ENCODE measurements at places on chromosomes 7 and 10. TPM values are rescaled to one million over a fixed set of nuclear protein-coding genes. Genes with fewer than 3 reads are reported as not detected.

DNA sequence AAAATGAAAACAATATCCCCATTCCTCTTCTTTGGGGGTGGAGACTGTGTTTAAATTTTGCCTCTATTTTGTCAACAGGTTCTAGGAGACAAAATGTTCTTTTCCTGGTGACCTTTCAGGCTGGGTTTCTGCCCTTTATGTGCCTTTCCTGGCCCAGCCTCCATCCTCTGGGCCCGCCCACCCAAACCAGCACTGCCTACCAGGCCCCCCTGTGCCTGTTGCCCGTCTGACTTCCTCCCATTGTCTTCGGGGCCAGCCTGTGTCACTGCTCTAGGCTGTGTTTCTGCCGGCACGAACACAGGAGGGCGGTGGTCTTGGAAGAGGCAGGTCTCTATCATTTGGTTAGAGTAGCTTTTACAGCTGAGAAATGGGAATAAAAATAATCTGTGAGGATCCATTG is 13.9 kb downstream of the TSPAN14 start:
- peak overlapping the region; percentile 49 for H3K4me3 ChIP-seq
- H3K4me1 ChIP-seq, result peaks cover 100% of the 10 kb centered on the region
- H3K36me3 ChIP-seq, result peaks cover 31% of the 10 kb centered on the region
- no peaks in the 10 kb centered on the region for H3K27me3 ChIP-seq

GRCh38 chr7:75962607-75963380 is 31.6 kb downstream of the TMEM120A start:
- peaks cover 17% of the 10 kb centered on the region for H3K36me3 ChIP-seq
- no peaks in the 10 kb centered on the region for H3K4me1 ChIP-seq
- no peak overlapping the region for H3K27ac ChIP-seq

GRCh38 chr7:128378637-128379036 is 17.1 kb upstream of the PRRT4 start:
- no peaks in the 10 kb centered on the region for H3K36me3 ChIP-seq
- no peak for DNase-seq
- H3K27ac ChIP-seq, result no peak overlapping the region
- H3K4me1 ChIP-seq, result peaks cover 5% of the 10 kb centered on the region

DNA sequence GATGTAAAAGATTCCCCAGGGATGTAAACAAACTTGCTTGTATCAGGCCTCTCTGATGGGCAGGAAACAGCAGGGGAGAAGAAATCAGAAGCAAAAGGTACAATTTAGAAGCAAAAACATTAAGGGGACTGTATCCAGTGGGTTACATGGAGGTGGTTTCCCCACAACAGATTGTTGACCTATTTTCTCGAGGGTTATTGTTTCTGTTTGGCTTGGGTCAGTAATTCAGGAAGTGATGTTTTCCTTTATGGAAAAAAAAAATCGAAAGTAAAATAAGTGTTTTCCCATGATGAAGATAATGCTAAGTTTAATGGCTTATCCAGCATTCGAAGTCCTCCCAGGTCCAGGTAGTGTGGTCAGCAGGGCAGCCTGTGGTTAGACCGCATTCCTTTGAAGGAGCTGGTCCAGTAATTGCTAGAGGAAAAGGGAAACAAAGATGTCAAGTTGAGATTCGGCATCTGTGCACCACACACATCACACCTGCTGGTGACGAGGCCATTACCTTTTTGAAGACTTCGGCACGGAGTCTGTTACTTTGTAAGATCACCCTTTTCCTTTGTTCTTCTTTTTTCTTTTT is 37.3 kb upstream of the ADAM12 start:
- H3K36me3 ChIP-seq, result no peaks in the 10 kb centered on the region
- no peak overlapping the region for H3K27ac ChIP-seq
- H3K4me1 ChIP-seq, result no peaks in the 10 kb centered on the region
- no peaks in the 10 kb centered on the region for H3K27me3 ChIP-seq
- no peak for DNase-seq

- no peaks in the 10 kb centered on the region for H3K36me3 ChIP-seq
- no peak overlapping the region for H3K4me3 ChIP-seq
- no peak for DNase-seq
- H3K27ac ChIP-seq, result no peak overlapping the region
- H3K4me1 ChIP-seq, result peaks cover 9% of the 10 kb centered on the region
Measured at GRCh38 chr10:28181478-28182096, 121.3 kb downstream of the MPP7 start.

Gene CNPY1
- total RNA-seq, result not detected

DNA sequence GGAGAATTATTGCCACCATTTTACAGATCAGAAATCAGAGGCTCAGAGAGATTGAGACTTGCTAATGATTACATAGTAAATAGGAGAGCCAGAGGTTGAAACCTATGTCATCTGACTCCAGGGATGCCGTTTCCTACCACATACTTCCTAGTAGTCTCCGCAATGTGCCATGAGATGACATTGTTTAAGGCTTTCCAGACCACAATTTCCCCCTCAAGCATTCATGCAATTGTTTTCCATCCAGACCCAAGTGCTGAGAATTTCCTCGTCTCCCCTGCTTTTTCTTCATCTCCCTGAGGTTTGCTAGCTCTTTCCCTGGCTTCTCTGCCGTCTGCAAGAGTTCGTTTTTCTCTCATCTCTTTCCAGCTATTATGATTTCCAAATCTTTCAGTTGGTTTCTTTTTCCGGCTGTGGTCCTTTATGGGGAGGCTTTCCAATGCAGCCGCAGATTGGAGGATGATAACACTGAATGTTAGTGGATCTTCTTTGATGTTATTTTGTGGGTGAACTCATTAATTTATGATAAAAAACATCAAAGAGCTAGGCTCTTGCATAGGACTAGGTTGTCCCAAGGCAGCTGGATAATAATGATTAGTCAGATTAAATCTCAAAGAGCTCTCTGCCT is 6.9 kb upstream of the GOLGA7B start:
- H3K36me3 ChIP-seq, result no peaks in the 10 kb centered on the region
- H3K27ac ChIP-seq, result no peak overlapping the region
- no peak for DNase-seq
- no peaks in the 10 kb centered on the region for H3K27me3 ChIP-seq
- no peaks in the 10 kb centered on the region for H3K4me1 ChIP-seq

DNA sequence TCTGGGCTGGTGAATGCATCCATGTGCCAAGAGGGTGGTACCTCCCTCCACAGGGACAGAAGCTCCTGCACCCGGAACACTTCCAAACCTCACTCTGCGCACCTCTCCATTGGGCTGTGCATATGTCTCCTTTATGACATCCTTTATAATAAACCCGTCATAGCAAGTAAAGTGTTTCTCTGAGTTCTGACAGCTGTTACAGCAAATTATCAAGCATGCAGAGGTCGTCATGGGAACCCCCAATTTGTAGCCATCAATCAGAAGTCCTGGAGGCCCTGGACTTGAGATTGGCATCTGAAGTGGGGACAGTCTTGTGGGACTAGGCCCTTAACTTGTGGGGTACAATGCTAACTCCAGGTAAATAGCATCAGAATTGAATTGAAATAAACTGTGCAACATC is 29.4 kb upstream of the PARD3 start:
- no peaks in the 10 kb centered on the region for H3K36me3 ChIP-seq
- DNase-seq, result no peak
- no peak overlapping the region for H3K27ac ChIP-seq
- H3K4me3 ChIP-seq, result no peak overlapping the region
- H3K4me1 ChIP-seq, result no peaks in the 10 kb centered on the region
- no peaks in the 10 kb centered on the region for H3K27me3 ChIP-seq

- H3K27ac ChIP-seq, result no peak overlapping the region
- DNase-seq, result no peak
- H3K36me3 ChIP-seq, result no peaks in the 10 kb centered on the region
- no peaks in the 10 kb centered on the region for H3K27me3 ChIP-seq
- no peaks in the 10 kb centered on the region for H3K4me1 ChIP-seq
Measured at GRCh38 chr7:135381369-135381768, 128.5 kb downstream of the CNOT4 start.

Gene ABCB4
- total RNA-seq, result not detected

GRCh38 chr10:120580918-120581895 is 124.2 kb downstream of the PLPP4 start:
- no peaks in the 10 kb centered on the region for H3K36me3 ChIP-seq
- H3K27me3 ChIP-seq, result no peaks in the 10 kb centered on the region
- H3K4me3 ChIP-seq, result no peak overlapping the region

Gene AFAP1L2
- total RNA-seq, result 0.36 TPM

Gene PHKG1
- 9.7 TPM for total RNA-seq

Gene STOX1
- total RNA-seq, result 0.25 TPM

GRCh38 chr10:104683567-104683966 is 42.5 kb downstream of the SORCS3 start:
- no peaks in the 10 kb centered on the region for H3K4me1 ChIP-seq
- no peak overlapping the region for H3K4me3 ChIP-seq
- H3K36me3 ChIP-seq, result no peaks in the 10 kb centered on the region
- peaks cover 12% of the 10 kb centered on the region for H3K27me3 ChIP-seq
- no peak for DNase-seq

Gene RBP4
- total RNA-seq, result not detected

DNA sequence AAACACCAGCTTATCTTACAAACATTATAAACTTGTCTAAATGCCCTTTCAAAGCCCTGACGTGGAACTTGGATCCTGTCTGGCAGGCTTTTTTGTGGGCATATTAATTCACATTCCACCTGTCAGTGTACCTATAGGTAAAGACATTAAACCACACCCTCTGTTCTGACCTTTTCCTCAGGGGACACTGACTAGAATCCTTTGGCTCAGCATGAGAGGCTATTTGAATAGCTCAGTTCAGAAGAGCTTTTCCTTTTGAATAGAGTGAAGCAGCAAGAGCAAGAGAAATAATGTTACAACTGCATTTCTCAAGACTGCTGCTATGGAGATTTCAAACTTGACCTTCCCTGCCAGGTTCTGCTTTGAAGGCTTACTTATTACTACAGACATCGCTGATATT is 76.9 kb downstream of the CYP51A1 start:
- H3K4me3 ChIP-seq, result no peak overlapping the region
- H3K27me3 ChIP-seq, result no peaks in the 10 kb centered on the region
- H3K4me1 ChIP-seq, result no peaks in the 10 kb centered on the region
- peaks cover 30% of the 10 kb centered on the region for H3K36me3 ChIP-seq

- H3K27me3 ChIP-seq, result no peaks in the 10 kb centered on the region
- H3K27ac ChIP-seq, result no peak overlapping the region
- no peak for DNase-seq
- no peak overlapping the region for H3K4me3 ChIP-seq
- H3K36me3 ChIP-seq, result no peaks in the 10 kb centered on the region
- peaks cover 6% of the 10 kb centered on the region for H3K4me1 ChIP-seq
Measured at GRCh38 chr10:24866604-24867583, 85.5 kb downstream of the PRTFDC1 start.

DNA sequence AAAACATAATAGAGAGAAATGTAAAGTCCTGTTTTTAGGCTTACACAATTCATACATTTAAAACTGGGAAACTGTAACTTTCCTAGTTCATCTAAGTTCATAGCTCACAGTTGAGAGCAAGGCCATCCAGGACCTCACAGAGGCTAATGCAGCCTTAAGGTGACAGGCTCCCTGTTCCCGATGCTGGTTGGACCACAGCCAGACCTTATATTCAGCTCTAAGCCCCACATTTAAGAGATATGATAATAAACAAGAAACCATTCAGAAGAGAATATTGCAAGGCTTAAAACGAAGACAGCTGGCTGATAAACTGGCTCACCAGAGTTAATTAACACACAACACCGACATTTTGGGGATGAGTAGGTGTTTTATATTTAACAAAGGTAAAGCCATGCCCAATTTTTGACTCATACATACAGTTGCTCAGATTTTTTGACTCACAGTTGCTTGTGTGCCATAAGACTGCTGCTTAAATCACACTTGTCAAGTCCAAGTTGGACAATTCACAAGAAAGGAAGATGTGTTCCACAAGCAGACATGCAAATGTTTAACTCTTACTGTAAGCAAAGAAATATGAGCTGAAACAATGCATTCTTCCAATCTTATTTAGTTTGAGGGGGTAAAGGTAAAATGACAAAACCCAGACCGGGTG is 41.1 kb upstream of the TMEM213 start:
- no peak for DNase-seq
- no peaks in the 10 kb centered on the region for H3K27me3 ChIP-seq
- H3K27ac ChIP-seq, result no peak overlapping the region
- no peaks in the 10 kb centered on the region for H3K36me3 ChIP-seq
- H3K4me3 ChIP-seq, result no peak overlapping the region

- peak overlapping the region; percentile 38 for H3K4me3 ChIP-seq
- no peak for DNase-seq
- peaks cover 9% of the 10 kb centered on the region for H3K4me1 ChIP-seq
- H3K27me3 ChIP-seq, result no peaks in the 10 kb centered on the region
Measured at GRCh38 chr7:65731562-65732035, 141.3 kb upstream of the VKORC1L1 start.

- no peak overlapping the region for H3K4me3 ChIP-seq
- H3K27ac ChIP-seq, result no peak overlapping the region
- peaks cover 90% of the 10 kb centered on the region for H3K27me3 ChIP-seq
- DNase-seq, result no peak
- no peaks in the 10 kb centered on the region for H3K36me3 ChIP-seq
Measured at GRCh38 chr10:101234333-101234732, 5.1 kb upstream of the LBX1 start.

- H3K36me3 ChIP-seq, result no peaks in the 10 kb centered on the region
- H3K27ac ChIP-seq, result no peak overlapping the region
- no peaks in the 10 kb centered on the region for H3K27me3 ChIP-seq
- H3K4me1 ChIP-seq, result no peaks in the 10 kb centered on the region
- no peak overlapping the region for H3K4me3 ChIP-seq
Measured at GRCh38 chr7:155883491-155884224, 71.4 kb upstream of the SHH start.

- no peaks in the 10 kb centered on the region for H3K36me3 ChIP-seq
- no peak for DNase-seq
- H3K4me3 ChIP-seq, result no peak overlapping the region
- H3K27ac ChIP-seq, result no peak overlapping the region
Measured at GRCh38 chr10:27622596-27622995, 118.5 kb downstream of the RAB18 start.

DNA sequence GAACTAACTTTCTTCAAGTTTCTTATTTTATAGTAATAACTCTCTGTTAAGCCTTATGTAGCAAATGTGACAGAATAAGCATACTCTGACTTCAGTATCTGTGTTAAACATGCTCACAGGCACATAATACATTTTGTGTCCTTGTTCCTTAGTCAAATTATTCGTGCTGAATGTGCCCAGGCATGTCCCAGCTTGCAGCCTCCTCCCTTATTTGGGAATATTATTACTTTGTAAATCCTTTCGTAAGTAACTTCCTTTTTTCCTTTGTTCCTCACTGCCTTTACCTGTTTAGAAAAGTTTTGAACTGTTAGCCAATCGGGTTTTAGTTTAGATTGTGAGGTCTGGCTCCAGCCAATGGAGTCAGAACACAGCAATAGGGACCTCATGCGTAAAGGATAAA is 46.9 kb downstream of the GALNT11 start:
- H3K27ac ChIP-seq, result no peak overlapping the region
- H3K4me3 ChIP-seq, result no peak overlapping the region
- H3K4me1 ChIP-seq, result no peaks in the 10 kb centered on the region

All from CD4-positive, alpha-beta T cell (primary cell).